GM12864 (cell line): ENCODE measurements at places on chromosomes 12 and 14.

DNA sequence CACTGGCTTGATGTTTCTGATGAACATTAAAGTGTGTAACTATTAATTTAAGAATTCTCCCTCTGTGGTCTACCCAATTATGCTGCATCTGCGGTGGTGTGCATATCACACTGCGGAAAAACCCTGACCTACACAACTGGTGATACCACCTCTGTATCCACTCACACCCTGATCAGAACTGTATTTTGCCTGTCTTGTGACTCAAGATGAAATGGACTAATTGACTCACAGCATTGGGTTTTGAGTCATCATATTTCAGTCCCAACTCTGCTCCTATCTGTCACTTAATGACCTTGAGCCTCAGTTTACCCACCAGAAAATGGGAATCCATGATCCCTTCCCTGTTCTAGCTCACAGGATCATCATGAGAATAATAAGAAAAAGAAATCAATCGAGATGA, 65.6 kb downstream of the NUAK1 start:
- peak; percentile 8 for DNase-seq

GRCh38 chr12:127401005-127401404, 866.0 kb upstream of the TMEM132C start:
- DNase-seq, result no peak

GRCh38 chr12:84922693-84923092, 10.1 kb upstream of the SLC6A15 start:
- no peak for DNase-seq

DNA sequence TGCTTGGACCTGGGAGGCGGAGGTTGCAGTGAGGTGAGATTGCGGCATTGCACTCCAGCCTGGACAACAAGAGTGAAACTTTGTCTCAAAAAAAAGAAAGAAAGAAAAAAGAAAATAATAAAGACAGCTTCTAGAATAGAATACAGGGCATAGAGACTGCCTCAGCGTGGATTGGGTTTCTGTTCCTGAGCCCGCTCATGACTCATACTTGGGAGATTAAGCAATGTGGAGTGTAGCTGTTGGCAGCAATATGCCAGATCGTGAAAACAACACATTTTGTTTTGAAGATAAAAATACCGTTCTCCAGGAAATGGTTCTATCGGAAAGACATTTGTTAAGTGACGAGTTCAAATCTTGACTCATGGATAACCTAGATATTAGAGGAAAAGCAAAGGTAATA, 67.2 kb downstream of the GLT1D1 start:
- DNase-seq, result no peak

- DNase-seq, result no peak
Measured at GRCh38 chr12:54657105-54657607, 9.0 kb upstream of the DCD start.

GRCh38 chr14:80787876-80788275, 153.7 kb downstream of the CEP128 start:
- DNase-seq, result no peak

DNA sequence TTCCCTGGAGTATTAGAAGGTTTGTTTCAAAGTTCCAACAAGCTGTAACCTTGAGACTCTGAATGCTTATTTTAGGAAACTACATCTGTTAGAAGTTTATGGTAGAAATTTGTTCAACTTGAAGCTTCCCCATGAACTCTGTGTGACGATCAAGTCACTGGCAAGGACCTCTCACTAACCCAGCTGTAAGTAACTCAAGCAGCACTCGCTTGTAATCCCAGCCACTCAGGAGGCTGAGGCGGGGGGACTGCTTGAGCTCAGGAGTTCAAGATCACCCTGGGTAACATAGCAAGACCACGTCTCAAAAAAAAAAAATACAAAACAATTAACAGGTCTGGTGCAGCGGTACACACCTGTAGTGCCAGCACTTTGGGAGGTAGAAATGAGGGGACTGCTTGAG, 25.6 kb downstream of the TESC start:
- no peak for DNase-seq

- no peak for DNase-seq
Measured at GRCh38 chr12:104672501-104673265, 215.9 kb downstream of the CHST11 start.

- no peak for DNase-seq
Measured at GRCh38 chr12:163406-163986, 50.5 kb downstream of the SLC6A12 start.

GRCh38 chr12:114936148-114937079, 252.4 kb upstream of the TBX3 start:
- no peak for DNase-seq

DNA sequence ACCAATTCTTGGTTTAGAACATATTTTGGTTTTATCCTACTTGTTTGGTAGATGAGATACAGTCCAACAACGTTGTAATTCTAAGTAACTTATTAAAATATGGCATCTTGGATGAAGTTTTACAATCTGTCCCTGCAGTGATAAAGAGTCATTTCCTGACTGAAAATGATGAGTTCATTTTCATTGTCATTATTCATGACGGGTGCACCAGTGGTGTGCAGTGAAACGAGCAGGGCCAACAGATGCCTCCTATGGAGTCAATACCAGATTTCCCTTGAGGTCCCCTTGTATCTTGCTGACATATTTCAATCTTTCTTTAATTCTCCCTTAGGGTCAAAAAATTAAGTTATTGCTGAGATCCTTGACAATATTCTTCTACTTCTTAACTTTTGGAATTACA, 438.5 kb downstream of the LRIG3 start:
- no peak for DNase-seq

GRCh38 chr14:93705513-93706156, 82.7 kb downstream of the PRIMA1 start:
- no peak for DNase-seq

DNA sequence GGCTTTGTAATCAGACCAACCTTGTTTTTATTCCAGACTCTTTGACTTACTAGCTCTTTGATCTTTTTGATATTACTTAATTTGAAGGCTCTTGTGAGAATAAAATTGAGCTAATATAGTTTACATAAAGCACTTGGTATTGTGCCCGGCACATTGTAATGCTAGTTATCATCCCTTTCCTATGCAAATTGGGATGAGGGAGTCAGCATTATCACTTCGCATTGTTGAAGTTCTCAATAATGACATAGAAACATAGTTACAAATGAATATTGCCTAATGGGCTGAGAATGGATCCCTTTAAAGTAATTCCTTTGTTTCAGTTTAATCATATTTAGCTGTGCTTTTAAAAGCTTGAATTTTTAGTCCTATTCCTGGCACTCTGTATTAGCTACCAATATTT, 36.6 kb downstream of the SUPT16H start:
- DNase-seq, result no peak

GRCh38 chr14:102568115-102568614, 24.3 kb upstream of the RCOR1 start:
- DNase-seq, result no peak

DNA sequence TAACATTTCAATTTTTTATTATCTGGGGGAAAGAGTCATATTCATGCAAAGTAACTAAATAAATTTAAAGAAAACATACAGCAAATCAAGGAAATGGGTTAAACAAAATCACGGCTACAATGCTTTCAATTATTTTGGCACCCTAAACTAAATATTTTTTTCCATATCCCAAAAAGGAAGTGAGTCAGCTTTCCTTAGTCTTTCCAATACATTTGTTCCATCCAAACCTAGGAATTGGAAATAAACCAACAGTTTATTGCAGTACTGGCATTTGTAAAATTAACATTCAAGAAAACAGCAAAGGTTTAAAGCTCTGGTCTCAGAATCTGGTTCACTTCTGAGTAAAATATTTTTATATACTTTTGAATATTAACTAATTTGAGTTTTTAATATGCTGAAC, 89.2 kb downstream of the BCL2L14 start:
- DNase-seq, result no peak

- no peak for DNase-seq
Measured at GRCh38 chr12:26126340-26127284, 1.8 kb upstream of the BHLHE41 start.

- no peak for DNase-seq
Measured at GRCh38 chr12:11697670-11698387, 48.4 kb downstream of the ETV6 start.

- DNase-seq, result no peak
Measured at GRCh38 chr12:5185435-5186069, 141.9 kb downstream of the KCNA5 start.

GRCh38 chr14:69535230-69535848, 39.3 kb downstream of the CCDC177 start:
- DNase-seq, result no peak

GRCh38 chr14:75647640-75648039, 13.0 kb downstream of the ERG28 start:
- no peak for DNase-seq

DNA sequence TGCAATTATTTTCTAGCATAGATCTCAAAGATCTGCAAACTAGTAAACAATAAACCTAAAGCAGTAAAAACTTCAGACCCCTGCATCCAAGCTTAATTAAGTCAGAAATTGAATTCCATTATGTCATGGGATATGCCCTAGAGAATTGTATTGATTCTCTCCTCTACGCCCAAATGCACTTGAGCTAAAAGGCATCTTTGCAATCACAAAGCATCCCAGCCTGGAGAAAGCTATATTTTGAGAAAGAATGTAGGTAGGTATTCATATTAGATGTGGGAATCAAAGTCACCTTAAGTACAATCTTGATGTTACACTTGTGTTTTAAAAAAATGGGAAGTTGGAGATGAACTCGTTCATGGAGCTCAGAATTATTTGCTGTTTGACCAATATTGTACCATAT, 386.7 kb downstream of the ADAMTS20 start:
- no peak for DNase-seq

DNA sequence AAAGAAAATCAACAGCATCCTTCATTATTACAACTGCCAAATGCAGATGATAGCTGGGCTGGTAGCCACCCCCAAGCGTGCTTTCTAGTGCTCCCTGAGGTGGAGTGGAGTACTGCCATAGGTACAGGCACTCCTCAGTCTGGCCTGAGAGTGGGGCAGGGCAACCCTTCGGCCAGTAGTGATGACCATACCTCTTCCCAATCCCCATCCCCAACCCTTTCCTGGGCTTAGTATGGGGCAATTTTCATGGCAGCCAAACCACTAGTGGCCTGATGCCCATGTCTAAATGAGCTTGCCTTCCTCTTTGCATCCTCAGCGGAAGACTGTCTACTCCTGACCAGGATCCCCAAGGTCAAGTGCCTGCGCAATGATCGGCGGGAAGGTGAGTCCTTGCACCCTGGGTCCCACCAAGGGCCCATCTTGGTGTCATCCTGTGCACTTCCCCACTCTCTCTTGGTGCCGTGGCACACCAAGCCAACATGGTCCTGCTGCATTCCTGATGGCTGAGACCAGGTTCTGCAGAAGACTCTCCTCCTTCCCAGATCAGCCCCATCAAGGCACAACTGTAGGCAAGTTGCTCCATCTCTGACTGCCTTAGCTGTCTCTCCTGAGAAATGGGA, 65.8 kb downstream of the GALNT16 start:
- no peak for DNase-seq

DNA sequence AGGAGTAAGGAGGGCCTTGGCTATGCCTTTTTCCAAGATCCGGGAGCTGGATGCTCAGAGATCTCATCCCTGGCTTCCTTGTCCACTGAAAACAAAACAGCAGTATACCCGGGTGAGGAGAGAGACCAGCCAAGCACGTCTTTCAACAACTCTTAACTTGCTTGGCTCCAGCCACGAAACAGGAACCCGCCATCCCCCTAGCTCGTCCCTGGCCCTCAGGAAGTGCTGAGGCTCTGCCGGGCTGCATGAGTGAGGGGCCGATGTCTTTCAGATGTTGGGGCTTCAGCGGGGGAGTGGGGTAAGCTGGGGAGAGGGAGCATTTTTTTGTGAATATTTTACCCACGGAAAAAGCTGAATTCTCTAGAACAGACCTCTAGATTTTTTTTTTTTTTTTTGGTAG, 231.1 kb downstream of the CACNA1C start:
- DNase-seq, result no peak

- DNase-seq, result no peak
Measured at GRCh38 chr12:90829044-90829443, 125.9 kb downstream of the CCER1 start.

- DNase-seq, result no peak
Measured at GRCh38 chr14:41144370-41144769, 462.3 kb upstream of the LRFN5 start.
